Sciatic nerve (tissue), 2 donors: ENCODE measurements at places on chromosomes 12 and 14. TPM values are rescaled to one million over a fixed set of nuclear protein-coding genes. Genes with fewer than 3 reads are reported as not detected.
A peak's percentile ranks its signal among the peaks of the same experiment; 100 is the strongest.

Gene KRT86
- 0.45 TPM for total RNA-seq

Gene NFATC4
- 78.9 TPM for total RNA-seq

Gene TDRD9
- total RNA-seq, result 8.2 TPM

Gene NPAS3
- 14.6 TPM for total RNA-seq

Gene KRT74
- not detected for total RNA-seq

Gene HELB
- 8.7 TPM for total RNA-seq

Gene MYL2
- total RNA-seq, result not detected

Gene SPX
- 1.3 TPM for total RNA-seq

Gene HPD
- 0.40 TPM for total RNA-seq

GRCh38 chr14:45261209-45261608, 8.2 kb upstream of the MIS18BP1 start:
- DNase-seq, result no peak

DNA sequence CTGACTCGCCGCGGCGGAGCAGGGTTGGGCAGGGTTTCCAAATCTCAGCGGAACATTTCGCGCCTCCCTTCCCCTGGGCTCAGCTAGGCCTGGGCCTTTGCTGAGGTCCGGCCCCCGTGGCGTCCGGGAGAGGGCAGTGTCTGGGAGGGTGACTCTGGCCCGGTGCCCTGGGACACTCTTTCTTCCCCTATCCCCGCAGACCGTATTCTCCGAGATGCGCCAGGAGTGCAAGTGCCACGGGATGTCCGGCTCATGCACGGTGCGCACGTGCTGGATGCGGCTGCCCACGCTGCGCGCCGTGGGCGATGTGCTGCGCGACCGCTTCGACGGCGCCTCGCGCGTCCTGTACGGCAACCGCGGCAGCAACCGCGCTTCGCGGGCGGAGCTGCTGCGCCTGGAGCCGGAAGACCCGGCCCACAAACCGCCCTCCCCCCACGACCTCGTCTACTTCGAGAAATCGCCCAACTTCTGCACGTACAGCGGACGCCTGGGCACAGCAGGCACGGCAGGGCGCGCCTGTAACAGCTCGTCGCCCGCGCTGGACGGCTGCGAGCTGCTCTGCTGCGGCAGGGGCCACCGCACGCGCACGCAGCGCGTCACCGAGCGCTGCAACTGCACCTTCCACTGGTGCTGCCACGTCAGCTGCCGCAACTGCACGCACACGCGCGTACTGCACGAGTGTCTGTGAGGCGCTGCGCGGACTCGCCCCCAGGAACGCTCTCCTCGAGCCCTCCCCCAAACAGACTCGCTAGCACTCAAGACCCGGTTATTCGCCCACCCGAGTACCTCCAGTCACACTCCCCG, 3.0 kb downstream of the WNT1 start:
- DNase-seq, result no peak

DNA sequence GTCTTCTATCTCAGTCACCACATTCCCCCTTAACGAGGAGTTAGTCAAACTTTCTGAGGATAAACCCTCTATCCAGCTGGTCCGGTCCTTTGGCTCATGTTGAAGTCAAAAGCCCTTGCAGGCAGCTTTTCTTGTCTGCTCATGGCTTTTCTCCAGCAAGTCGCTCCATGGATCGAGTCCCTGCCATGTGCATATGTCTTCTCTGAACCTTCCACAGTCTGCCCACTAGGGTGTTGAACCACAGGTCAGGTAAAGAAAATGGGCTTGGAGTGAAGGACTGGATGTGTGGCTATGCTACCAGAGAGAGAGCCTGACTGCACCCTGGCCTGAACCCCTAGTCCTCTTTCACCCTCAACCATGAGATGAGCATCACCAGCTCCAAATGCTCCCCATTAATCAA, 22.8 kb downstream of the C14orf132 start:
- no peak for DNase-seq

DNA sequence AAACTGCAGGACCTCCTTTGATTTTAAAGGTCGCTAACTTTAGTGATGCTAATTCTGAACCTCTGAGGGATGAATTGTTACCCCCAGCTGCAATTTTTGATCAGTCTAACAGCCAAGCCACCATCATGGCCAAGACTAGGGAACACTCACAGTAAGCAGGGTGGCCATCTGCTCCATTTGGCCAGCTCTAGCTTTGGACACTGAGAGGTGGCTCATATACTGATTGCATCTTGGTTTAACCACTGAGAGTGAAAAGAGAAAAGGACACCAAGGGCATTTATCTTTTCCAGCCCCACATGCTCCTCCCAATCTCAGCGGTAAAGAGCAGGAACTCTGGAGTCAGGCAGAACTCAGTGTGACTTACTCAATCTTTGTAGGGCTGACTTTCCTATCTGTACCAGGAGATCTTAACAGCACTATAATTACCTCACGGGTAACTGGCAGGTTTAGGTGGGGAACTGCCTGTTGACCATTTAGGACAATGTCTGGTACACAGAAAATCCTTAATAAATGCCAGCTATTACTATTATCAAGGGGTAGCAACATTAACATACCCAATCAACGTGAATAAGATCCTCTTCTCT, 6.2 kb downstream of the LPCAT3 start:
- DNase-seq, result no peak

DNA sequence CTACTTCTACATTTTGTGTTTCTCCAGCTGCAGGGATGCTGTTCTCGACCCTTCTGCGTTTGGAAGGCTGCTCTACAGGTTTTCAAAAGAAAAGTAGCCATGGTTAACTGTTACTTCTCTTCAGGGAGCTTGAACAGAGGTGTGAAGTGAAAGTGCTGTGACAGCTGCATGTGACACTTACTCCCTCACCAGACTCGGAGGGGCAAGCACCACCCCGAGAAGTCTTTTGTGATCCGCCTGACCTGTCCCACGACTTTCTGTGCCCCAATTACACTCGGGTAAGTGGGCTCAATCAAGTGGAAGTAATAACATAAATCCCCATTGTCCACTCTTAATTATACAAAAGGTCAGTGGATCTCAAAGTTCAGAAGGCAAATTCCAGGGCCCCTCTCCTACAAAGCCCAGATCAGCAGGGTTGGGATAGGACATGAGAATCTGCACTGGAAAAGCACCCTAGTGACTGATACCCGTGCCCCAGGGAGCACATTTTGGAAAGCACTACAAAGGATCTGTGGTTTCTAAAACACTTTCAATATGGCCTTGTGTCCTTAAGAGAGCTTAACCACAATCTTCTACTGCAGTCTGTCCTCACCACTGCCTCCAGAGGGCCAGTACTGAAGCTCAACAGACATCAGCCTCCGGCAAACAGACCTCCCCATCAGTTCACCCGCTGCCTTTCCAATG, 11.5 kb downstream of the FICD start:
- no peak for DNase-seq

DNA sequence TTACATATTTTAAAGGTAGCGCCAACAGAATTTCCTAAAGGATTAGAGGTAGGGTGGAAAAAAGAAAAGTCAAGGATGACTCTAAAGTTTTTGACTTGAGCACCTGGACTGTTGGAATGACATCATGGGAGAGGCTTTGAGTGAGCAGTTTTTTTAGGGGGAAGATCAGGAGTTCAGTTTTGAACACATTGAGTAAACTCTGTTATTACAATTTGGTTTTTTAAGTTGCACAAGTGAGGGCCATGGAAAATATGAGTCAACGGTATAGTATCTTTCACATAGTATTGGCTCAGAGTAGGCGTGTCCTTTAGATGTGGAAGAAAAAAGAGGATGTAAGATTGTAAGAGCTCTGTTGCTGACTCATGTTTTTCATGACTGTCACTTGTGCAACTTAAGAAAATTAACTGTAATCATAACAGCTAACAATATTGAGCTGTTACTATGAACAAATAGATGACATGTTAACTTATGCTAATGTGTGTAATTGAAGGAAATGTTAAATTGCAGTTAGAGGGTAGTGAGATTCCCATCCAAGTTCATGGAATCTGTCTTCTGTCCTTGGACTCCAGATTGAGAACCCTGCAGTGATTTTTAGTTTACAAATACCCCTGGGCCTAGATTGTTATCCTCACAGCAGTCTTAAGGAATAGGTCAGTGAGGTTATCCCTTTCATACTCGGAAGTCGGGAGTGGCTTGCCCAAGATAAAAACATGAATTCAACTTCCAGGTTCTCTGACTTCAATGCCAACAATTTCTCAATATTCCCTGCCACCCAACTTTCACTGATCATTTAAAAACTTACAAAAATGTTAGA, 48.2 kb upstream of the ATP2B1 start:
- no peak for DNase-seq

DNA sequence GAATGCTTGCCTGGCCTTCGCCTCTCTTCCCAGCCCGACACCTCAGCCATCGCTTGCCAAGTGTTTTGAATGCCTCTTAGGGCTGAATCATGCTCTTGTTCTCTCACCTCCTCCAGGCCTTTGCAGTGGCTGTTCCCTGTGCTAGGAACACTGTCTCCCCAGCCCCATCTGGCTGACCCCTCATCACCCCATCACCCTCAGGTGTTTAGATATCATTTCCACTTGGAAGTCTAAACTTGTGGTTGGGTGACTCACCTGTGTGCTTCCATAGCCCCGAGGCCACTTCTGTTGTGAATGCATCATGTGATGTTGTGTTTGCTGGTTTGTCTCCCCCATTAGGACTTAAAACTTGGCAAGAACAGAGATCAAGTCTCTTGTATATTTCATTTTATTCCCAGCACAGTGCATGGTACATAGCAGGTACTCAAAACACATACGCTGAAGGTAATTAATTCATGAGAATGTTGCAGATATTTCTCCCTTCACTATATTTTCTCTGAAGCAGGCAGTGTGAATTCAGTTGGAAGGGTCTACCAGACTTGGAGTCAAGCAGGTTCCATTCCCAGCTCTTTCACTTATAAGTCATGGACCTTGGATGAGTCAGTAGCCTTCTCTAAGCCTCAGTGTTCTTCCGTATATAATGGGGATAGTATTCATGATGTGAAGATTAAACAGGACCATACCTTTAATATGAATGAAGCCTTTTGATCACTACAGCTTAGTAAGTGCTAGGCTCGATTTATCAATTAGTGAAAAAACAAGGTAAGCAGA, 67.8 kb downstream of the HRK start:
- no peak for DNase-seq

GRCh38 chr14:59897757-59898383, 22.1 kb upstream of the LRRC9 start:
- DNase-seq, result no peak

- no peak for DNase-seq
Measured at GRCh38 chr14:31543969-31544799, 17.0 kb upstream of the NUBPL start.

DNA sequence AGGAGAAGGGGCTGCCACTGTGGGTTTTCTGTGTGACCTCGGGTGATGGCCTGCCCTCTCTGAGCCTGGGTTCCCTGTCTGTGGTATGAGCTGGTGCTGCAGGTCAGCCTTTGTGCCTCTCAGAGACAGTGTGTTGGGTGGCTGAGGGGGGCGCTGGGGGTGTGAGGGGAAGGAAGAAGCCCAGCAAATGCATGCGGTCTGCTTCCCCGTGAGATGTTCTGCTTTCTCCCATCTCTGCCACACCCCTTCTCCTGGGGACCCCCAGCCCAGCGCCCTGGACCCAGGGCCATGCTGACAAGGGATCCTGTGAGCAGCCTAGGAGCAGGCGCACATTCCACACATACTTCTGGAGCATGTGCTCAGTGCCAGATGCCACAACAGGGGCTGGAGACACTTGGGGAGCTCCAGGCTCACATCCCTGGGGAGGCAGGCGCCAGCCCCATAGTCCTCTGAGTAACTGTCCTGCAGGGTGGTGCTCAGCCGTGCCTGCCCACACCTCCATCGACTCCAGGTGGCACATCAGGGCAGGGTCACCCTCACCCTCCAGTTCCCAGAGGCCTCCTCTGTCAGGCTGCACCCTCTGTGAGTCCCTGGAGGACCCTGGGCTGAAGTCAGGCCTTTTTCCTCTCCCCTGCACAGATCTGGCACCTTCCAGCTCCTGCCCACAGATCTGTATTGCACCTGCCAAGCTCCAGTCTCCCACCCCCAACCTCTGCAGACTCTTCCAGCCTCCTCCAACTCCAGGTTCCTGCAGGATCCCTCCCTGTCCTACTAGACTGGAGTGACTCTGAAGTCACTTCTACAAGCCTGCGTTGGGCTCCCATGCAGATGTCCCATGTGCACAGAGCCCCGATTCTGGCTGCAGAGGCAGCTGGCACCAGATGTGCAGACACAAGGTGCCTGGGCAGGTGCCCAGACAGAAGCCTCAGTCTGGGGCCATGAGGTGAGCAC, 205.6 kb downstream of the KIF26A start:
- no peak for DNase-seq

- DNase-seq, result no peak
Measured at GRCh38 chr12:4265280-4265679, 8.3 kb upstream of the CCND2 start.

DNA sequence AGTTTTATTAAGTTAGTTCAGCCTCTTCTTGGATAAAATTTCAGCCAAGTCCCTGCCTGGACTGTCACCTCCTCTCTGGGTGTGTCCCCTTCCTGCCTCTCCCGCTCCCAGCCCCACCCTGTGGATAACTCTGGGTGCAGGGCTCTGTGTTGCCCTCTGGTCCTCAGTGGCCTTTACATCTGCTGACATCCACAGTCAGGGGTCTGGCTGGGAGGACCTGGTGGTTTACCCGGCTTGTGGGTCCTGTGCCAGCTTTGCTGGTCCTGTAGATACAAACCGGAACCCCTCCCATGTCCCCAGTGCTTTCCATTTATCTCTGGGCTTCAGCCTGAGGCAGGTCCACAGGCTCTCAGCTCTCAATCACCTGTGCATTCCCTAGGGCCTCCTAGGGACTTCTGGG, 28.9 kb upstream of the PLEKHG3 start:
- no peak for DNase-seq

DNA sequence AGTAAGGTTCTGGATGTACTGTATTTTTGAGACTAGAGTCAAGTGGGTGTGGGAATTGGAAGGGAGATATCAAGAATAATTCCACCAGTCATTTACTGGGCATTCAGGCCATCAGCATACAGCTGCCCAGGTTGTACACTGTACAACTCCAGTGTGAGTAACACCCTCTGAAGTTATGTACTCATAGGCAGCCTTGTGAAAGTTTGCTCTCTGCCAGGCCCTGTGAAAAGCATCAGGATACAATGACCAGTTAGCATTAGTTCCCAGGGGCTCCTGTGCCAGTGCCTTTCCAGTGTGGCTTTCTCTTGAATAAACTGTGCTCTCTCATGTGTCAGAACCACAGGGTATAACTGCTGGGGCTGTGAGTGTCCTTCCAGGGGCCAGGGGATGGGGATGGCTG, 89.7 kb downstream of the LGMN start:
- DNase-seq, result no peak

DNA sequence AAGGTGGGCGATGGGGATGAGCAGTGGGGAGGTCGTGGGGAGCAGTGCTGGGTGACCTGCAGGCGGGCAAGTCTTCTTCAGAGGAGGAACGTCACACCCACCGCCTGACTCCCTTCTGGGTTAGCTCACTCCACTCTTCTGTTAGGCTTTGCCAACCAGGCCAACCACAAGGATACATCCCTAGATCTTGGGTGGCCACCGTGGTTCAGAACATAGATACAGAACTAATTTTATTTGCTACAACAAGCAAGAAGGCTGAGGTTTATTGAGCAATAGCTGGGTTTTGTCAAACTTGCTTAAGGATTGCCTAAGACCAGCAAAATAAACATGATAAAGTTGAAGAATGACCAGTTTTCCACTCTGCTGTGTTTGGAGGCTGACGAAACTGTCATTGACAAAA, 109.4 kb downstream of the DACT1 start:
- peak; percentile 78 for DNase-seq

GRCh38 chr12:132066345-132066685, 77.8 kb downstream of the DDX51 start:
- DNase-seq, result no peak
